ENCODE measurements at places on chromosomes 16 and 17. TPM values are rescaled to one million over a fixed set of nuclear protein-coding genes. Genes with fewer than 3 reads are reported as not detected.

DNA sequence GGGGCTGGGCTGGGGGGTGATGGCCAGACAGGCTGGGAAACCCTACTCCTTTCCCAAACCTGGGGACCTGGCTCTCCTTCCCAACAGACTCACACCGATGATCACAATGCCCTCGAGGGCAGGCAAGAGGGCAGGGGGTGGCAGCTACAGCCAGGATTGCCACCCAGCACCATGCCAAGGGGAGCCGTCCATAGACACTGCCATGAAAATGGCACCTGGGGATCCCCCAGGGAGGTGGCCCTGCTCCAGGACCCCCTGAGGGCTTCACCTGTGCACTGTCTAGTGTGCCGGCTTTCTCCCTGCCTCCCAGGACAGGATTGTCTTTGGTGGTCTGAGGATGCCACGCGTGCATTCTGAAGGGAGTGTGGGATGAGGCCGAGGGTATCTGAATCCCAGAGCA, 24.6 kb downstream of the RPH3AL start:
- H3K4me1 ChIP-seq: no peaks in the 10 kb centered on the region
- H3K36me3 ChIP-seq: no peaks in the 10 kb centered on the region
- H3K27ac ChIP-seq: no peak overlapping the region
- peaks cover 12% of the 10 kb centered on the region for H3K27me3 ChIP-seq

DNA sequence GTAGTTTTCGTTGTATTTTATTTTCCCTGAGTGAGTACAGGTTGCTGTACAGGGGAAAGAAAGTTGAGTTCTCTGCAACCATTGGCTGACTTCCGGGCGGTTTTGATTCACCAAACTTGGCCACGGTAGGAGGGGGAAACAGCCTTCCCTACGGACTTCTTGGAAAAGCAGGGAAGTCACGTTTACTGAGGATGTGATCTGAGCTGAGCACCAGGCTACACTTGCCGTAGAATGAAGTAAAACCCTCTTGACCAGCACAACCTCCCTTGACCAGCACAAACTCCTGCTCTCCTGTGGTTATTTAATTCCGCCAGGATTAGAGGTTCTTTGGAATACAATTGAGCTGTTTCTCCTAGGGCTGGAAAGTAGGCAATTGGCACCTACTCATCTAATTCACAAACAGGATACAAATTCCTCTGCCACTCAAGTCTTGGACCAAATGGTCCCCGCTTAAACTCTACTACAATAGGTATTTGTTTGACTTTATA, 242.0 kb upstream of the RBFOX1 start:
- H3K36me3 ChIP-seq: no peaks in the 10 kb centered on the region
- H3K27me3 ChIP-seq: peaks cover 4% of the 10 kb centered on the region
- H3K4me3 ChIP-seq: no peak overlapping the region
- DNase-seq: no peak
- no peak overlapping the region for H3K27ac ChIP-seq

DNA sequence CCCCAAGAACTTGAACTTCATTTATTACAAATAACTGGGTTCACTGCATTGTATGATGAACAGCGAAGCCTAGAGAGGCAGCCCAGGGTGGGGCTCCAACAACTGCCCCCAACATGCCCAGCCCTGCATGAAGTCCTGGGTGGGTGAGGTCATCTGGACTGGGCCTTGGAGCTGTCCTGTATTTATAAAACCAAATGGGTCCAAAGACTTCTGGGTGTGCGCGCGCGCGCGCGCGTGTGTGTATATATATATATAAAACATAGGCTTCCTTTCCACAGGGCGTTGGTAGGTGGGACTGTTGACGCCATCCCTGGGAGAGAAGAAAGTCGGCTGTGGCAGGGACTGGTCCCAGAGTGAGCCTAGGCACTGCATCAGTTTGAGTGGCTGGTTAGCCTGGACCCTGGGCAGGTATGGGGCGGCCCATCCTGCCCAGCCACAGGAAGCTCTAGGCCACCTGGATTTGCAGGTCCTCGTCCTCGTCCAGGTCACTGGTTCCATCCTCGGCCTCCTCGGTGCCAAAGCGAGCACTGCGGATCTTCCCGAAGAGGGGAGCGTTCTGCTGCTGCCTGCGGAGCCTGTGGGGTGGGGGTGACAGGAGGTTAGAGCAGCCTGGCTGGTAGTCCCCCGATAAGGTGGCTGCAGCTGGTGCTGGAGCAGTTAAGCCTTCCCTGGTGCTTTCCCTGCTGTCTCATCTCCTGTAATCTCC, 23.9 kb downstream of the CCDC102A start:
- peaks cover 22% of the 10 kb centered on the region for H3K36me3 ChIP-seq
- no peaks in the 10 kb centered on the region for H3K27me3 ChIP-seq
- H3K4me3 ChIP-seq: no peak overlapping the region
- DNase-seq: no peak
- H3K4me1 ChIP-seq: no peaks in the 10 kb centered on the region

DNA sequence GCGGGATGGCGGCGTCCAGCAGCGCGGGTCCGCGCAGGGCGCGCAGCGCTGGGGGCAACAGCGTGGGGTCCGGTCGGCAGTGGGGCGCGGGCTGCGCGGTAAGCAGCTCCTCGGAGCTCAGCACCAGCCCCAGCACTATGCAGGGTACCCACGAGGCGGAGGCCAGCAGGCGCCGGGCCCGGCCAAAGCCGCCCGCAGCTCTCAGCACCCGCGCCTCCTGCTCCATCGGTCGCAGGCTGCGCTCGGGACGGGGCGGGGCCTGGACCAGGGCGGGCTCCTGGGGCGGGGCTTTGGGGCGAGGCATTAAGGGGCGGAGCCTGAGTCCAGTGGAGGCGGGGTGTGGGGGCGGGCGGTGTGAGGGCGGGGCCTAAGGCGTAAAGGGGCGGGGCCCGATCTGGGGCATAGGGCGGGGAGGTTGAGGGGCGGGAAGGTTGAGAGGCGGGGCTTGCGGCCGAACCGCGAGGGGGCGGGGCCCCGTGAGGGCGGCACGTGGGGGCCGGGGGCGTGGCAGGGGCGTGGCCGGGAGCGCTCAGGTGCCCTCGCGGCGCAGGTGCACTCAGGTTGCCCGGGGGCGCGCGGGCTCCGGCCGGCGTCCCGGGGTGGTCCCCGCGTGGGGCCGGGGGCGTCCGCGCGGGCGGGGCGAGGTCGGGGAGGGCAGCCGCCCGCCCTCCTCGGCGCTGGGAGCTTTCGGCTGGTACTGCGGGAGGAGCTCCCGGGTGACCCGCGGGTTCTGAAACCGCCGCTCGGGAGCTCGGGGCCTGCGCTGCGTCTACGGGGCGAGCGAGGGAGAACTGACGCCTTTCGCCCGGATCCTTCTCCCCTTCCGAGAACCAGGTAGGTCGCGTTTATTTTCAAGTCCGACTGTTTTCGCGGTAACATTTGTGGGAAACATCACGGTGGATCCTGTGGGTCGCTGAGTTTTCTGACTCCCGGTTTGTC, 1.4 kb upstream of the SLC22A31 start:
- H3K4me3 ChIP-seq: no peak overlapping the region
- DNase-seq: no peak
- H3K36me3 ChIP-seq: no peaks in the 10 kb centered on the region
- peaks cover 7% of the 10 kb centered on the region for H3K4me1 ChIP-seq
- H3K27me3 ChIP-seq: peaks cover 82% of the 10 kb centered on the region

DNA sequence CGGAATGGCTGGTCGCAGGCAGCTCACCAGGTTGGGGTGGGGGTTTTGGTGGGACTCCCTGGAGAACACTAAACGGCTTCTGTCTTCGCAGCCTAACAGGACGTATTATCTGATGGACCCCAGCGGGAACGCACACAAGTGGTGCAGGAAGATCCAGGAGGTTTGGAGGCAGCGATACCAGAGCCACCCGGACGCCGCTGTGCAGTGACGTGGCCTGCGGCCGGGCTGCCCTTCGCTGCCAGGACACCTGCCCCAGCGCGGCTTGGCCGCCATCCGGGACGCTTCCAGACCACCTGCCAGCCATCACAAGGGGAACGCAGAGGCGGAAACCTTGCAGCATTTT, 59.7 kb downstream of the PDPK1 start:
- H3K4me1 ChIP-seq: peaks cover 12% of the 10 kb centered on the region
- H3K27me3 ChIP-seq: no peaks in the 10 kb centered on the region
- H3K36me3 ChIP-seq: peaks cover 58% of the 10 kb centered on the region
- H3K4me3 ChIP-seq: no peak overlapping the region

DNA sequence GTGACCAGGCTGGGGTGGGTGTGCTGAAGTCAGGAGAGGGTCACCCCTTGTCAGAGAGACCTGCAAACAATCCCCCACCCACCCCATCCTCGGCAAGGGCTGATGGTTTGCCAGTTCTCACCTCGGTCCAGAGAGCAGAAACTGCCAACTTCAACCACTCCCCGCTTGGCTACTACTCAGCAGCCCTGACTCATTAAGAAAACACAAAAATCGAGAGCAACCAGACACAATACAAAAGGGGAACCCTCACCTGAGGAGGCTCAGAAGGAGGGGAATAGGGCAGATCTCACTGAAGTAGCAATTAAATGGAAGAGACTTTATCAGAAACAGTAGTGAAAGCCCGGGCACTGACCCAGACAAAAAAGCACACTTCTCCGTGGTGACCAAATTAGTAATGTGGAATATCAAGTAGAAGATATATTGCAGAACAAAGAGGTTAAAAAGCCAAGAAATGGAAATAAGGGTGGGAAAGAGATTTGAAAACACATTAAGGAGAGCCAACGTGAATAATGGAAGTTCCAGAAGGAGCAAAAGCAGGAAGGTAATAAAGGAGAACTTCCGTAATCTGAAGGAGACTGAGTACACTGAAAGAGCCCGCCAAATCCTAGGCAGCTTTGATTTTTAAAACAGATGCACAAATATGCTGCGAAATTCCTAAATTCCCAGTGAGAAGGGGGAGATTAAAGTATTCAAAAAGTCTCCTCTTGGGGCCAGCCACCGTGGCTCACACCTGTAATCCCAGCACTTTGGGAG, 23.6 kb downstream of the CENPV start:
- H3K4me3 ChIP-seq: no peak overlapping the region
- H3K4me1 ChIP-seq: no peaks in the 10 kb centered on the region
- DNase-seq: no peak
- no peak overlapping the region for H3K27ac ChIP-seq
- H3K27me3 ChIP-seq: no peaks in the 10 kb centered on the region
- H3K36me3 ChIP-seq: peaks cover 11% of the 10 kb centered on the region

- H3K4me3 ChIP-seq: no peak overlapping the region
- no peaks in the 10 kb centered on the region for H3K36me3 ChIP-seq
- H3K27me3 ChIP-seq: no peaks in the 10 kb centered on the region
- H3K27ac ChIP-seq: no peak overlapping the region
- H3K4me1 ChIP-seq: no peaks in the 10 kb centered on the region
- DNase-seq: no peak
Observed at GRCh38 chr17:80116921-80117380, 15.6 kb downstream of the GAA start.

TRIM72 gene
- 0.19 TPM for total RNA-seq

DHX58 gene
- 23.8 TPM for total RNA-seq

CEMP1 gene
- 0.47 TPM for total RNA-seq

ITGAD gene
- 0.28 TPM for total RNA-seq

KRTAP1-5 gene
- total RNA-seq: not detected

NPIPA5 gene
- total RNA-seq: 5.8 TPM

Measured in thymus (tissue), 14 donors.